ENCODE measurements at places on chromosomes 11 and 22. TPM values are rescaled to one million over a fixed set of nuclear protein-coding genes. Genes with fewer than 3 reads are reported as not detected.

POU2AF2 gene
- total RNA-seq = not detected

KRTAP5-8 gene
- total RNA-seq = not detected

DNA sequence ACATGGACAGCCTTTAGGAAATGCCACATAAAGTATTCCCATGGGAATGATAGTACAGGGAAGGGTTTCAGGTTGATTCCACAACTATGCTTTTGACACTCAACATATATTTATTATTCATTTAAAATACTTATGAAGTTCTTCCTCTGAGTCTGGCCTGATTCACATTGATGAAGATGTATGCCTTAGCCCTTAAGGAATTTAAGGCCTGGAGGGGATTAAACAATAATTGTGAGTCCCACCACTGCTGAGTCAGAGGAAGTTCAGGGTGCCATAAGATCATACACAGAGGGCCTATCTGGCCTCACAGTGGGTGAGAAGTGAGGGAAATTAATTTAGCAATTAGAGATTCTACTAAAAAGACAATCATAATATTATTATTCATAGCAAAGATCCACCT, 161.1 kb upstream of the SNX19 start:
- H3K36me3 ChIP-seq = no peaks in the 10 kb centered on the region
- no peak overlapping the region for H3K27ac ChIP-seq
- H3K4me1 ChIP-seq = no peaks in the 10 kb centered on the region
- no peak for DNase-seq
- H3K4me3 ChIP-seq = no peak overlapping the region

- no peak overlapping the region for H3K27ac ChIP-seq
- H3K36me3 ChIP-seq = no peaks in the 10 kb centered on the region
- H3K27me3 ChIP-seq = peaks cover 4% of the 10 kb centered on the region
- no peak overlapping the region for H3K4me3 ChIP-seq
- no peaks in the 10 kb centered on the region for H3K4me1 ChIP-seq
These were observed 220.4 kb upstream of the RAG2 start for GRCh38 chr11:36818410-36818809.

All from chondrocyte (in vitro differentiated cells).